ENCODE measurements at places on chromosomes 6 and 20.
A peak's percentile ranks its signal among the peaks of the same experiment; 100 is the strongest.

GRCh38 chr6:31968326-31968725 lies 3.6 kb downstream of the DXO start:
- no peak for DNase-seq

- DNase-seq = no peak
These were observed 150.7 kb upstream of the PLCB4 start for GRCh38 chr20:8918145-8918544.

DNA sequence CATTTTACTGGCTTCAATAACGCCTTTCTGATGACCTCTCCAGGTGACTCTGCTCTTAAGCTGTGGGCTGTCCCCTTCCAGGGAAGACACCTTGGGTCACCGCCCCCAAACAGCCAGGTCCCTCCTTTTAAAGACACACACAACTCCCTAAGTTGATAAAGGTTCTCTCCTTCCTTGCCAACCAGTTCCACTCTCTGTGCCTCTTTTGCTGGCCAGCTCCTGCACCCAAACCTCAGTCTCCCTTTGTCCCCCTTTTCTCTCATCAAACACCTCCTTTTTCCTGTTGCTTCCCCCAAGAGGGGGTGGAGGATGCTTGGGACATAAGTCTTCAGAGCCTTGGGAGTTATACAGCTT lies 1.0 kb downstream of the NCOA6 start:
- DNase-seq = peak; percentile 45

DNA sequence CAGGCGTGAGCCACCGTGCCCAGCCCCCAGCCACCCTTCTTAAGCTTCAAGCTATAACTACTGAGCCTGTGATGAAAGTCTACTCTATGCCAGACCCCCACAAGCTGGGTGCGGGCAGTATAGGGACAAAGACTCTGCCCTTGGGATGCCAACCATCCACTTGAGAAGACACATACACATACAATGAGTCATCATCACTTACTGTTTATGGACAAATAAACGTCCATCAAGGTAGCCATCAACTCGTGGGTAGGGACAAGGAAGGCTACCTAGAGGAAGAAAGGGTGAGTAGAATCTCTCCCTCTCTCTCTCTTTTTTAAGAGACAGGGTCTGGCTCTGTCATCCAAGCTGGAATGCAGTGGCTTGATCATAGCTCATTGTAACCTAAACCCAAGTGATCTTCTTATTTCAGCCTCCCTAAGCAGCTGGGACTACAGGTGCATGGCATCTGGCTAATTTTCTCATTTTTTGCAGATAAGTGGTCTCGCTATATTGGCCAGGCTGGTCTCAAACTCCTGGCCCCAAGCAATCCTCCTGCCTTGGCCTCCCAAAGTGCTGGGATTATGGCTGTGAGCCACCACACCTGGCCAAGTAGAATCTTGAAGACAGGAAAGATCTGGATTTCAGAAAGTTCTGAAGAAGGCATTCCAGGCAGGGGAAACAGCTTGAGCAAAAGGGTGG lies 2.6 kb upstream of the TP53INP2 start:
- DNase-seq = no peak

DNA sequence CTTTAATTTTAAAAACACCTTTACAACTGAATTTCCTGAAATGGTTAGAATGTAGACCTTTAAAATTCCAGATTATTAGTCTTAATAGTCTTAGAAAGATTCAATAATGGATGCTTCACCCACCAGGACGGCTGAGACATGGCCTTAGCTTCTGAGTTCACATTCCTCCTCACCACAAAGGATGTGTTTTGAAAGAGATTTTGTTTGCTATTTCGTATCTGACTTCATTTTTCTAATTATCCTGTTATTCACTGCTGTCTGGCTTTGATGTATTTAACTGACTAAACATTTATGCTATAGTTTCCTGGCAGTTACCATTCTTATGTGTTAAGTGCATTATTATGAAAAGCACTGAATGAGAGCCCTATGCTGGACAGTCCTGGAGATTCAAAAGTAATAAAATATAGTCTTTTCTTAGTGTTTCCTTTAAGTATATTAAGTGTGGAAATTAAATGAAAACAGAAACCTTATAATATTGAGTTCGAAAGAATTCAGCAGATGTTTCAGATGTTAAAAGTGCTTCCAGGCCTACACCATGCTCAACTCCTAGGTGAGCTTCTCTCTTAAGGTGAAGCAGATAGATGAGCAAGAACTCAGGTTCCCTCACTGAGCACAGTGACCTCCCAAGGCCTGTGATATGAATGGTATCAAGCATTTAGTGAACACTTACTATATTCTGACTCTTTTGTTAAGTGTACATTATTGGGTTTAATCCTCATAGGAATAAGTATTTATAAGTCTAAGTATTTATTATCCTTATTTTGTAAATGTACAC lies 40.3 kb downstream of the MAP3K4 start:
- no peak for DNase-seq

GRCh38 chr6:153160221-153160620 lies 29.1 kb upstream of the RGS17 start:
- no peak for DNase-seq

DNA sequence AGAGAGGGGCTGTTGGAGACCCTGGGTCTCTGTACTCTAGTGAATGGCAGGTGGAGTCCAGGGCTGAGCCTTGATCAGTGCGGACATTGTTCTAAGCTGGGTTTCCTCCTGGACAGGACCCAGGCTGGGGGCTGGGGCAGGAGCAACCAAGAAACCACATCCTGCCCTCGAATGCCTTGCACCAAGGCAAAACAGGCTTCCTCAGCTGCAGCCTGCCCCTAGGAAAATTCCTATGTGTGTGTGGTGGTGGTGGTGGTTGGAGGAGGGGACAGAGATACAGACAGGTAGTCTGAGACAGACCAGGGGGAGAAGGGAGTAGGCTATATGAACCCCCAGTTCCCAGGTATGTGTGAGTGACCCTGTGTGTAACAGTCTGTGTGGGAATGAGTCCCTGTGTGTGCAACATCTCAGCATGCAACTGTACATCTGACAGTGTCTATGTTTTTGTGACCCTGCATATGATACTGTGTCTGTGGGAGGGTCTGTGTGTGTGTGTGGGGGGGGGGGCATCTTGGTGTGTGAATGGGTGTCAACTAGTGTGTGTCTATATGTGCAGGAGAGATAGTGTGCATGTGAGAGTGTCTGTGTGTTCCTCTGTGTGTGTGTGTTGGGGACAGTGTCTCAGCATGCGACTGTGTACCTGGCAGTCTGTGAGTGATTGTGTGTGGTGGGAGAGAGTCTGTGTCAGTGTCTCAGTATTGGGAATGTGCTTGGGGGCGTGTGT lies 3.0 kb downstream of the GLP1R start:
- DNase-seq = no peak

GRCh38 chr6:169968541-169969270 lies 217.3 kb downstream of the ERMARD start:
- DNase-seq = no peak

DNA sequence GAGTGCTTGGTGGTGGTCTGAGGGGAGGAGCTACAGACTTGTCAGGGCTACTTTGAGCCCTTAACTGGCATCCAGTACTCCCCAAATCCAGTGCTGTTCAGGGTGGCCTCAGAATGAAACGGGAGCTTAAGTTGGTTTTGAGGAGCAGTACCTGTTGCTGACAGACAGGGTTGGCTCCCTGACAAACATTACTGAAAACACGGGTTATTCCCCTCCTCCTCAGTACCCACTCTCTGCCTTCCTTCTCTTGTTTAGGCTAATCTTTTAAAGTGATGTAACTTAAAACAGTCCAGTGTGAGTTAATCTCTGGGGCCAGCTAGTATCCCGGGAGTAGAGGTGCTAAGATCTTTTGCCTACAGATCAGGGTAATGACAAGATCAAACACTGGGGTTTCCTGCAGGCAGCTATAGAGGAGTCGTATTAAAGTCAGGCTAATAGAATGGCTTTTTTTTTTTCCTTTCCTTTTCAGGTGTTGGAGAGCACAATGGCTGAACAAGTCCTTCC lies 3.7 kb downstream of the TNFAIP3 start:
- DNase-seq = no peak

- no peak for DNase-seq
These were observed 46.4 kb upstream of the ADTRP start for GRCh38 chr6:11824986-11825385.

DNA sequence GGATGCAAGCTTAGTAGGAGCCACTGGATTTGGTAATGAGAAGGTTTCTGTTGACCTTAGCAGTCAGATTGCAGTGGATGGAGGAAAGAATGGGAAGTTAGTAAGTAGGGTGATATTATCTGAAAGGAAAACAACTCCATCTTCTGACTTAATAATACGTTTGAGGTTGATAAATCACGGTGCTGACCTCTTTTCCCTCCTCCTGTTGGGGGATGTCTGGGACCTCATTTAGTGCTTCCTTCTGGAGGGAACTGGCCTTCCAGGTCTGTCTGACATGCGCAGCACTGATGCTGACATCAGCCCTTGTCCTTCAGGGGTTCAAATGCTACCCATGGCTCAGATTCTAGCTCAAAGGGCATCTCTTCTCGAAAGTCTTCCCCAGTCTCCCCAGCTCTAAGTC lies 48.2 kb upstream of the AKAP12 start:
- no peak for DNase-seq

GRCh38 chr6:156392648-156393047 lies 384.5 kb upstream of the ARID1B start:
- no peak for DNase-seq

GRCh38 chr20:2379511-2380229 lies 1.0 kb upstream of the TGM6 start:
- no peak for DNase-seq

- DNase-seq = no peak
These were observed 199.4 kb downstream of the PHACTR1 start for GRCh38 chr6:12916006-12916405.

- no peak for DNase-seq
These were observed 249.7 kb upstream of the HS3ST5 start for GRCh38 chr6:114592506-114592905.

DNA sequence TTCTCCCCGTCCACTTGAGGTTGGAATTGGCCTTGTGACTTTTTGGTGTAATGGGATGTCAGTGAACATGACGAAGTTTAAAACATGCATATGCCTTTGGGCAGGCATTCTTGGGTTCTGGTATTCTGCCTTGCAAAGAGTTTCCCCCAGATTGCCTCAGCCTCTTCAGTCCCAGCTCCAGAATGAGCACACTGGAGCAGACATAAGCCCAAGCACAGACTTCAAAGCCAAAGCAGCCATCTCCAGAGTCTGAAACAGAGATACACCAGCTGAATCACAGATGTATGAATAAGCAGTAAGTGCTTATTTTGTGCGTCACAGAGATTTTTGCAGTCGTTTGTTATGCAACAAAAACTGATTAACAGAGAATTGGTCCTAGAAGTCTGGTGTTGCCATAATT lies 546.0 kb downstream of the FRK start:
- no peak for DNase-seq

DNA sequence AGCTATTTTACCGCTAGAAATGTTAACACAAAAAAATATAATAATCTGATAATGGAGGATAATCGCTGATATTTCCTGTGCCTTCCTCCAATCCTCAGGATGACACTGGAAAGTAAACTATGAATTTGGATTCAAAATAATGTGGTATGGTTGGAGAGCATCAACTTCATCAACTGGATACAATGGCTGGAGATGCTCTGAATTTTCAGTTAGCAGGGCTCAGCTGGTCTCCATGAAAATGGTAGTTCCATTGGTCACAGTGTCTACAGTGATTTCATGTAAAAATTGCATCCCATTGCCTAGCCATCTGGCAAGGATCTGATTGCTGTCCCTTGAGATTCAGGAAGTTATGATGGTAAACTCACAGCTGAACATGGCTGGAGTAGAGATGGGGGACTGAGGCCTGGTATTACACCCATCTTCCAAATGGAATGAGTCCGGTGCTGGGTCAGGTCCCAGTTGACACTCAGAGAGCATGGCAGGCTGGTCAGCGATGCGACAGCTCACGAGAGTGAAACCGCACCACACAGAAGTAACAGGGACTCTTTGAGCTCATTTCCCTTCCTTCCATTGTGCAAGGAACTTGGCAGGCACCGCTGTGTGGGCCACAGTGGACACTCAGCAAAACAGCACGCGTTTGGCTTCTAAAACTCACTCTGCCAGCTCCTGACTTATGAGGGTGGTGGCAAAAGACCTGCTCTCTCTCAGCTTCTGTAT lies 142.4 kb upstream of the TNFAIP3 start:
- DNase-seq = no peak

DNA sequence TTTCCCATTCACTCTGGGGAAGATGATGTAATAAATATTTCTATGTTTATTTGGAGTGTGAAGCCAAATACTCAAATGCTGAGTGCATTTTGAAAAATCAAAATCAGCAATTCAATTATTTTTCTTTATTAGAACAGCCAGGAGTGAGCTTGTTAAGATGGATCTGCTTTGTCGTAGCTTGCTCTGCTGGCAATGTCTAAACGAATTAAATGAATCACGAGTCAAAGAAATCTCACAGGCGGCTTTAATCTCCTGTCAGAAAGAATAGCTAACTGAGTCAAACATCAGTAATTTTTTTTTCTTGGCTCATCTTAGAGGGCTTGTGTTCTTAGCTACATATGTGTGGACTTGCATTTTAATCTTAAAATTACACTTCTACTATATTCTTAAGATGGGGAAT lies 100.2 kb upstream of the HMGN3 start:
- no peak for DNase-seq

- no peak for DNase-seq
These were observed 21.9 kb upstream of the ZSCAN9 start for GRCh38 chr6:28203201-28203600.

DNA sequence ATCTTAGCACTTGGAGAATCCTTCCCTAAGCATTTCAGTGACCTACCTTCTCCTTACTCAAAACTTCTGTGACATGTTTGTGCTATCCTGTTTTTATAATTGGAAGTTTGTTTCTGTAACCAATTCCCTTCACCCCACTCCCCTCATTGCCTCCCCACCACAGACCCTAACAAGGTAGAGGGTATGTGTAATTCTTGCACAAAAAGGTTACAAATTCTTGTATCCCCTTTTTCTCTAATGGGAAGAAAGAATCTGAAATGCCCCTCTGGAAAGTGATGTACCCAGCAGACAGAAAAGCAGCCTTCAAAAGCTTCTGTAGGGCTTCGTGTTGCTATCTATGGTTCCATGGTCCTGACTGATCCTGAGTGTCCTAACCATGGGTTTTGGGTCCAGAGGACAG lies 111.7 kb upstream of the TMEM170B start:
- DNase-seq = no peak

DNA sequence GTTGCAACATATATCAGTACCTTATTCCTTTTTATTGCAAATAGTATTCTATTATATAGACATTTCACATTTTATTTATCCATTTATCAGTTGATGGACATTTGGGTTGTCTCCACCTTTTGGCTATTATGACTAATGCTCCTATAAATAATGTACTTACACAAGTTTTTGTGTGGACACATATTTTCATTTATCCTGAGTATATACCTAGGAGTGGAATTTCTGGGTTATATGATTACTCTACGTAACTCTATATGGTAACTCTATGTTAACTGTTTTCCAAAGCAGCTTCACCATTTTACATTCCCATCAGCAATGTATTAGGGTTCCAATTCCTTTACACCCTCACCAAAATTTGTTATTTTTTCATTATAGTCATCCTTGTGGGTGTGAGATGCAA lies 405.0 kb downstream of the ESR1 start:
- no peak for DNase-seq

DNA sequence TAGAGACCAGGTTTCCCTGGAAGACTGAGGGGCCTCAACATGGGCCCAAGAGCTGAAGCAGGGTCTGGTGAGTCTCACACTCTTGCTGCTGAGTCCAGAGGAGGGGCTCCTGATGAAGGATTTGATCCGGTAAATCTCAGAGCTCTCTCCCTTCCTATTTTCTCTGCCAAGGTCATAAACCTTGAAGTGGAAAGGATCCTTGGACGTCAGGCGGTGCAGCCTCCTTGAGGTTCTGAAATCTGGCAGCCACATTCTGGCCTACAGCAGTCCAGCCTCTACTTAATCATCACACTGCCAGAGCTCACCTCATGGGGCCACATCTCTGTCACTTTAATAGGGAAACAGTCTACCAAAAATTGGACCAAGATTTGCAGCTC lies 24.0 kb downstream of the ACSS1 start:
- DNase-seq = no peak

All from stimulated activated effector memory CD8-positive, alpha-beta T cell treated with anti-CD3 and anti-CD28 coated beads, Interleukin-12 subunit alpha, Interleukin-12 subunit beta, amount 100 ng/mL, for 72 hours (primary cell).